ENCODE measurements at places on chromosomes 1 and 21.

DNA sequence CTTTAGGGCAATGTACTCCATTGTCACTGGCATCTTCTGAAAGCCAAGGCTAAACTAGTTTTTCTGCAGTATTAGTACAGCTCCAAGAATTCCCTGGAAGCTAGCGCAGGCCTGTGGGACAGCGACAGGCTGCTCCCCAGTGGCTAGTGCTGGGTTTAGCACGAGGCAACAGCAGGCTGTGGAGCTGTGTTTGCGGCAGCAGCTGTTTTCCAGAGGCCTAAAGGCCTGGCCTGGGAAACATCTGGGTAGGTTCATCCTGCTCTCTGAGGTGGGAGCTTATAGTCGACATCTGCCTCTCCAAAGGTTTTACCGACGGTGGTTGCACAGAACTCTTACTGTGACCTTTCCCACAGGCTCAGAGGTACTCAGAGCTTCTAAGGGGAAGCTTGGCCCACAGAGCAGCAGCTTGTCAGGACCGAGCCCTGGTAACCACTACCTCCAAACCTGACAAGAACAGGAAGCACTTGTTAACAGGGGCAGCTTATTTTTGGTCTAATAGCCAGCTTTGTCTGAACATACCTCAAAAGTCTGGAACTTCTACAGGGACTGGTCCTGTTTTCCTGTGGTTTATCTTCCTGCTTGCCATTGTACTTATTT is 17.2 kb downstream of the CC2D1B start:
- peak; percentile 49 for DNase-seq

DNA sequence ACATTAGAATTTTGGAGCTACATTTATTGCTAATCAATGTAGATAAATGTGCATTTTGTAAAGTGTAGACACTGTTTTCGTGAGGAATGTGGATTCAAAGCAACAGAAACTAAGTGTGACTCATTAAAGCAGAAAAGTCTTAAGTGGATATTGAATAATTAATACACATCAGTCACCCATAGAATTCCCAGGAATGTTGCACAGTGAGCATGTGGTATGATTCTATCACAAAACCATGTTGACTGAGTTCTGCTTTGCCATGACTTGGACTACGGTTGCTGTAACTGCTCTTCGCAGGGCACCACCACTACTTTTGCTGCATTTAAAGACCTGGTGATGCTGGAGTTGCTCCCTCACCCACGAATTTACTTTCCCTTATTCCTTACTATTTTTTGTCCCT is 471.8 kb downstream of the KCNT2 start:
- no peak for DNase-seq

- no peak for DNase-seq
These were observed 2.4 kb upstream of the CEP350 start for GRCh38 chr1:179952186-179952585.

- DNase-seq: no peak
These were observed 263.8 kb downstream of the PTPRC start for GRCh38 chr1:198902655-198903054.

DNA sequence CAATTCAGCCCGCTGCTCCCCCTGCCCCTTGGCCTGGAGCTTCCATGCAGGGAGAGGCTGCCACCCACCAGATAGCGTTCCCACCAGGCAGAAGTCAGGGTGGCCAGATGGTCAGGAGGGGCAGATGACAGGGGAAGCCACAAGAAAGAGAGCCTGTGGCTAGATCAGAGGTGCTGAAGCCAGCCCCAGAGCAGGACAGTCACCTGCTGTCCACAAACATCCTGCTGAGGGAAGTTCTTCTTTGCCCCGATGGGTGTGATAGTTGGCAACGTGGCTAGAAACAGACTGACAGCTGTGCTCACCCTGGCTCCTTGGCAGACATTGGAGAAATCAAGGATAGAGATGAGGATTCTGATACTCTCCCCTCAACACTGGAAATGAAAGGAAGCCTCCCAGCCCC is 27.2 kb upstream of the SRP9 start:
- DNase-seq: no peak

DNA sequence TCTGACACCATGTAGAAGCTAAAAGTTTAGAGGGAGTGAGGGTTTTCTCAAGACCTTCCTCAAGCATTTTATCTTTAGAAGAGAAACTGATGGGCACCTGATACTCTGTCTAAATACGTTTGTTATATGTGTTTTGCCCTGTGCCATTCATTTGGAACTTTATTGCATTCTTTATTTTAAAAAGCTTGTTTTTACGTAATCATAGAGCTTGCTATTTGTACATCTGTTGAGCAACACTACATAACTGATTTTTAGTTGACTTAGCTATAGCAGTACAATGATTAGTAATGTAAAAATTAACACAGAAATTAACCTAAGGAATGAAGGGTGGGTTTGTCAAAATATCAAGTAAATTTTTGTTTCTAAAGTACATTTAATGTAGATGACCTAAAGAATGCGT is 88.5 kb downstream of the RUNX3 start:
- no peak for DNase-seq

DNA sequence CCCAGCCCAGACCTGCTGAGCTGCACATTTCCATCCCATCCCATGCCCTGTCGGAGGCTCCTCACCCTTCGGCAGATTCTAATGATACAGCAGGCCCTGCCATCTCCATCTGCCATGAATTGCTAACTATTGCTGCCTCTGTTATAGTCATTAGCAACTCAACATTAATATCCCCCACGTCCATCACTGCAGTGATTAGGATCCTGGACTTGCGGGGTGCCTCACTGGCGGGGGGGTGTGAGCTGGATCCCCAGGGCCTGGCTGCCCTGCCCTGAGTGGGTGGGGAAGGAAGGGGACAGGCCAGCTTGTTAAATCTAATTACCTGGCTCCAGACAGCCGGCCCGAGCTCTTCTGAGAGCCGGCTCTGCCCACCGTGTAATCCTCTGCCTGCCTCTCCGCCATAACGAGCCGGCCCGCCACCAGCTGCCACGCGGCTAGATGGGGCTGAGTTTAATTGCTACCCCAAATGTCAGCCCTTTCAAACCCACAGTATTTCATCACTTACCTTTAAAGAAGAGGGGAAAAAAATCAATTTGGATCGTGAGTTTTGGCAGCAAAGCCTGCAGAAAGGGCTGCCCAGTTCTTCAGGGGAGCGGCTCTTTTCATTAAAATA is 227.3 kb upstream of the CSF3R start:
- no peak for DNase-seq

GRCh38 chr1:206930210-206930798 is 8.6 kb upstream of the FCMR start:
- DNase-seq: no peak

GRCh38 chr1:226846786-226847185 is 23.6 kb upstream of the PSEN2 start:
- no peak for DNase-seq

DNA sequence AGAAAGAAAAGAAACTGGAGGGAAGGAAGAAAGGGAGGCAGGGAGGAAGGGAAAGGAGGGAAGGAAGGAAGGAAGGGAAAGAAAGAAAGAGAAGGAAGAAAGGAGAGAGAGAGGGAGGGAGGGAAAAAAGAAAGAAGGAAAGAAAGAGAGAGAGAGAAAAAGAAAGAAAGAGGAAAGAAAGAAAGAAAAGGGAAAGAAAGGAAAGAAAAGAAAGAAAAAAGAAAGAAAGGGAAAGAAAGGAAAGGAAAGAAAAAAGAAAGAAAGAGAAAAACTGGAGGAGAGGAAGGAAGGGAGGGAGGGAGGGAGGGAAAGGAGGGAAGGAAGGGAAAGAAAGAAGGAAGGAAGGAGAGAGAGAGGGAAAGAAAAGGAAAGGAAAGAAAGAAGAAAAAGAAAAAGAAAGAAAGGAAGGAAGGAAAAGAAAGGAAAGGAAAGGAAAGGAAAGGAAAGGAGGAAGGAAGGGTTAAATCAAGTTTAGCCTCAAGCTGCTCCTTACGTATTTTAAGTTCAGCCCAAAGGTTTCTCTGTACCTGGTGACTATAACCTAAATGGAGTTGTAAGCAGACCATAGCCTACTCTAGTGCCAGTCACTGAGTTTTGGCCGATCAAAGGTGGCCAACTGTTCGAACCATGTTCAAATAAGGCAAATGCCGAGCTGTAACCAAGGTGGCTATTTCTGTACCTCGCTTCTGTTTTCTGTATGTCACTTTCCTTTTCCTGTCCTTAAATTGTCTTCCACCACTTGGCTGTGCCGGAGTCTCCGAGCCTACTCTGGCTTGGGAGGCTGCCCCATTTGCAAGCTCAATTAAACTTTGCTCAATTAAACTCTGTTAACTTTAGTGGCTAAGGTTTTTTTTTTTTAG is 37.8 kb upstream of the TMPRSS2 start:
- DNase-seq: no peak

DNA sequence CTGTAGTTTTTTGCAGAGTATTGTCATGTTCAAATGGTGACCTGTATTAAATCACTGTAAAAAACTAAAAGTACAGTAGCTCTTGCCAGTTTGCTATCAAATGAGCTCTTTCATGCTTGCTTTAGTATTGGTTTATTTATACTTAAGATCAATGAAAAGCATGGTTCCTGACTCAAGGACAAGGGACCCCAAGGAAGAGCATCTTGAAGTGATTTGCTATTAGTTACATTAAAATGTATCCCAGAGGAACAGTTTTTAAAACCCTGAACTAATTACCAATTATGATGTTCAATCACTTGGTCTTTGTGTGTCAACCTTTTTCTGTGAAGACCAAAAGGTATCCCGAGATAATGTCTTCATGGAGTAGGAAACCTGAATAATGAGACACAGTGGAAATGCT is at the start of gene OR13G1:
Gene OR13G1 (minus strand): TSS at position 101 of the 400 bp plus-strand sequence. CDS start 6,698 bp downstream, outside the sequence.
- no peak for DNase-seq

- peak; percentile 77 for DNase-seq
These were observed at the start of gene DISP1 for GRCh38 chr1:222814536-222815439. Gene DISP1, plus strand, starts transcription at chr1:222815039. Its CDS starts 127,785 bp downstream, at chr1:222942824.

DNA sequence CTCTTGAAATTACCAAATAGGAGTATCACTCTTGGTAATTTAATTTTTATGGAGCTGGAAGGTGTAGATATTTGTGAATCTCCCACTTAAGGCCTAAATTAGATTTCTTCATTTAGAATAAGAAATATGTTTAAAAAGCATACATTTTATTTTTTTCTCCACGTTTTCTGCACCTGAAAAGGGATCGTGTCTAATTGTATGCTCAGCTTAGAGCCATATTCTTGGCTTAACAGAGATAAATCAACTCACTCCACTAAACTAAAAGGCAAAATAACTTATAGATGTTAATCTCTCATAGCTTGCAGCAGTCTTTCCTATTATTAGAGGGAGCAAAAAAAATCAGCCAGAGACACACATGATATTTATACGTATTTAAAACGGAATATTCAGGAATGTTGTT is 336.8 kb upstream of the SGIP1 start:
- DNase-seq: no peak

- no peak for DNase-seq
These were observed 68.3 kb downstream of the RNASEL start for GRCh38 chr1:182520736-182521135.

DNA sequence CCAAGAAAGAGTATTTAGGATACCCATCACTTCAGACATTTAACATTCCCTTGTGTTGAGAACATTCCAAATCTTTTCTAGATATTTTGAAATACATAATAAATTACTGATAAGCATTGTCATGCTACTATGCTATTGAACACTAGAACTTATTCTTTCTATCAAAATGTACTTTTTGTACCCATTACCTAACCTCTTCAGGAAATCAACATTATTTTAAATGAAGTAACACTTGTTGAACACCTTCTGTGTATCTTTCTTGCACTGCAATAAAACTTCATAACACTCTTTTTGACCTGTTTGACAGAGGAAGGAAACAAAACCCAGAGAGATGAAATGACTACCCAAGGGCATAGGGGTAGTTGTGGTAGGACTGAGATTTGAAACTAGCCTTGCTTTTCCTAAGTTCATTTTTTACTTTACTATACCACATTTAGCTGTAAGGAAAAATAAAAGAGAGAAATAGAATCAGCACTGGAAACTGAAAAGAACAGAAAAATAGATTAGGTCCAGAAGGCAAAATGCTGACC is 99.4 kb downstream of the UCHL5 start:
- DNase-seq: no peak

DNA sequence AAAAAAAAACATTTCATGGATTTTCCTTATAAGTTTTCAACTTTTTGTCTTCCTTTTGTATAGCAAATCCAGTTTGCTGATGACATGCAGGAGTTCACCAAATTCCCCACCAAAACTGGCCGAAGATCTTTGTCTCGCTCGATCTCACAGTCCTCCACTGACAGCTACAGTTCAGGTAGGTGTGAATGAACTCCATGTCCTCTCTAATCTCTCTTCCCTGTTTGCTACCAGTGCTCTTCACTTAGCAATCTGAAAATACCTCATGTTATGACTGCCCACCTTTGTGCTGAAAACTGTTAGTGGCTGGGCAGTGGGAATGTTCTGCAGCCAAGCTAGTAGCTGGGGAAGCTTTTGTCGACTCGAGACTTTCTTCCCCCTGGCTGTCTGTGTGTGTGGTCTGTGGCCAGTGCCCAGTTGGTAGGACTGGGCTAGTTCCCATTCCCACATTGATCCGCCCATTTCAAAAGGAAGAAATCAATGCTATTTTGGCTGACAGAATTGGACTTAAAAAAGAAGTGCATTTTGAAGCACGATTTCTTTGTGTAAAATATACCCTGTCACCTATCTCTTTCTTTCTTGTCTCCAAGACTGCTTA is 24.5 kb downstream of the AHCYL1 start:
- peak; percentile 38 for DNase-seq

GRCh38 chr1:220484135-220484534 is 43.8 kb upstream of the MARK1 start:
- DNase-seq: no peak

GRCh38 chr1:182990413-182991144 is 32.6 kb upstream of the LAMC1 start:
- DNase-seq: no peak

DNA sequence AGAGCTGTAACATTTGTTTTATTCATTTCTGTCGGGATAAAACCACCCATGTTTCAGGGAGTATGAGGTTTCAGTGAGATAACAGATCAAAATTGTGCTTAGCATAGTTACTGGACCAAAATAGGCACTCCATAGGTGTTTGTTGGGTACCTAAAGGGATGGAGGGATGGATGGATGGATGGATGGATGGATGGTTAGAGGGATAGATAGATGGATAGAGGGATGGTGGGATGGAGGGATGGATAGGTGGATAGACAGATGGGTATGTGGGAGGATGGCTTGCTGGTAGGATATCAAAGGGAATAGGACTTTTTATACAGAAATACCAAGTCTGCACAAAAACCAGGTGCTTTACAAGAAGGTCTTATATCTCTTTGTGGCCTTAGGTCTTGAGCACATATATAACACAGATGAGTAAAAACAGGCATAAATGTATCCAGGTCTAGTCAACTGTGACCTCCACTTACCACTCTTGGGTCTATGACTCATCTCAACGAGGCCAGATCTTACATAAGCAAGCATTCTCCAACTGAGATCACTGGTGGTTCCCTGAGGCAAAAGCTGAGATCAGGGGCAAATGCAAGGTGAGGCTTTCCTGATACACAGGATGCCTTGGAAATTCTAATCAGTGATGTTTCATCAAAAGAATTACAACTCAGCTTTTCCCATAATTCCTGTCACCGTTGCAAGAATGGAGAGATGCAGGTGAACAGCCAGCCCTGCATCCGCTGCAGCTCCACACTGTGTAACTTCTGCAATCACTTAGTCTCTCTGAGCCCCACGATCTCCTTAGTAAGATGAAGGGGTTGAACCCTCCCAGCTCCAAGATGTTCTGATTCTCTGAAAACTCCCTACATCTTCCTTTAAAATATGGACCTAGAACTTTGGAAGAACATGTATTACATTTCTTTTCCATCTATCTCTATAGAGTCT is 32.0 kb downstream of the PTAFR start:
- DNase-seq: no peak

Data from midbrain (tissue), 1 donor.